Sciatic nerve (tissue), 2 donors: ENCODE measurements at places on chromosomes 2 and 18.

DNA sequence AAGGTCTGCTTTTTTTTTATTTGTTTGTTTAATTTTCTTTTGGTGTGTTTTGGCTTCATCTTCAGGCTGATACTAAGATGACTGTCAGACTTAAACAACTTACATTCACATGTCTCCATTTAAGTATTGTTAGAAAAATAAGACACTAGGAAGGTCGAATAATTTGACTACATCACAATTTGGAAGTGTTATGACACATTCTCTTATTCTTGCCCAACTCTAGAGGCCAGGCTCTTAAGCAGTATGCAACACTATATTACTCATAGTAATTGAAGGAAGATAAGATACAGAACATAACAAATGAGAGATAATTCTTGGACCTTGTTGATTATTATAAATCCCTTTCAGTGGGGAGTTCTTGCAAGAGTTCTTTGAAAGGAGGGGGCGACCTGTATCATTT is 295.3 kb upstream of the COL3A1 start:
- no peak for DNase-seq

DNA sequence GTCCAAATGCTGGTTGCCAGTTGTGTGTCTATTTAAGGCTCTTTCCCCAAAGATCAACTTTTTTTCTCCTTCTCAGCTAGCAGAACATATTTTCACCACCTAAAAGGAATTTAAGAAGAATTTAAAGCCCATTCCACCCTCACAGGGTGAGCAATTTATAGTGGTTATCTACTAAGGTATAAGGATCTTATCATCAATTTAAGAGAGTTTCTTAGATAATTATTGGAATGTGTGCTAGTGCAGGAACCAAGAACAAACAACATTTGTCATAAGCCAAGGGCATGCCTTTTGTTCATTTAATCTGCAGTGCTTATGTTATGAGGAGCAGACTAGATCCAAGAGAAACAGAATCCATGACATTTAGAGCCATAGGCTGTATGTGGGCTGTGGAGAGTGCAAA is 37.2 kb downstream of the NLRC4 start:
- DNase-seq: no peak

DNA sequence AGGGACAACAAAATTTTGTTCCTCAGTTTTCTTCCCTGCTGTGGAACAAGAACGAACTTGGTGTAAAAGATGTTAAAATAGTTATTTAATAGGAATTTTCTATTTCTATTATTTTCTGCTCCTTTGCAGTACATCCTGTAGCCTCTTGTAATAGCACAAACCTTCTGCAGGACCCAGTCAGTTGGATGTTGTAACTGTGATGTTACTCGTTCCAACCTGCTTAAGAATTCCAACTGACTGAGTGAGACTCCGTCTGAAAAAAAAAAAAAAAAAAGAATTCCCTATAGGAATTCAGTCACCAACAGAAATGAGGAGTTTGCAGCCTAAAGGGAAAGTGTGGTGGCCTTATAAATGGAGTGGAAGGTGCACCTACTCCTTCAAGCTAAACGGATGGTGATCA is 46.4 kb upstream of the CDH20 start:
- no peak for DNase-seq

GRCh38 chr2:88530081-88530480 is 77.6 kb upstream of the FOXI3 start:
- no peak for DNase-seq

- DNase-seq: no peak
Measured at GRCh38 chr2:1203772-1204171, 209.5 kb upstream of the TPO start.

DNA sequence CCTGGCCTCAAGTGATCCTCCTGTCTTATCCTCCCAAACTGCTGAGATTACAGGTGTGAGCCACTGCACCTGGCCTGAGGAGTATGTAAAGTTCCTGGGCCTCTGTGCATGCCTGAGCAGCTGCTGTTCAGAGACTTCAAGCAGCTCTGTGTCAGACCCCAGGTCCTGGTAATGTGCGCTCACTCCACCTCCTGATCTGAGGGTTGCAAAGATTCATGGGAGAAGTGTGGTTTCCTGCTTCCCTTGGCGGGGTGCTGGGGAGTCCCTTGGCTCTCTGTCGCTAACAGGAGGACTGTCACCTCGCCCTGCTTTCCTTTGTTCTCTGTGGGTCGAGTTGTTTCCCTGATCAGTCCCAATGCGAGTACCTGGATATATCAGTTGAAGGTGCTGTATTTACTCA is 8.6 kb upstream of the IL36A start:
- no peak for DNase-seq

GRCh38 chr2:36561237-36561944 is 36.6 kb downstream of the FEZ2 start:
- DNase-seq: no peak

DNA sequence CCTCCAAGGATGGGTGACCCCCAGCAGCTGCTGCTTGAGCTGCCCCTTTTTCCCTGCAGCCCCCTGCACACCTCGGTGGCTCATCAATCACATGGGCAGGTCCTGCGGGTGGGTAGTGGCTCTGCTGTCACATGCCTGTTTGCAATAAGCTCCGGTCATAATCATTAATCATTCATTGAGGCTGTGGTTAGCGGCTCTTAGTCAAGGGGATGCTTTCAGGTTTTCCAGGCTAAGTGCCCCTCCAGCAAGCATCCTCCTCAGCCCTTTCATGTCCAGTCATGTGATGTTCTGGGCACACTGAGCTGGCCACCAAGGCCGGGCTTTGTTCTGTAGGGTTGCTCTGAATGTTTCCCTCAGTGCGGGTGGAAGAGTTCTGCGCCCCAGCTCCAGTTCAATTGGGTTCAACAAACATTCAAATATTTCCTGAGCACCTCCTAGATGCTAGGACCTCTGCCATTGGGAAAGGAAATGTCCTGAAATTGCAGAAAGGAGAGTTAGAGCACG is 96.4 kb upstream of the LDAH start:
- no peak for DNase-seq

DNA sequence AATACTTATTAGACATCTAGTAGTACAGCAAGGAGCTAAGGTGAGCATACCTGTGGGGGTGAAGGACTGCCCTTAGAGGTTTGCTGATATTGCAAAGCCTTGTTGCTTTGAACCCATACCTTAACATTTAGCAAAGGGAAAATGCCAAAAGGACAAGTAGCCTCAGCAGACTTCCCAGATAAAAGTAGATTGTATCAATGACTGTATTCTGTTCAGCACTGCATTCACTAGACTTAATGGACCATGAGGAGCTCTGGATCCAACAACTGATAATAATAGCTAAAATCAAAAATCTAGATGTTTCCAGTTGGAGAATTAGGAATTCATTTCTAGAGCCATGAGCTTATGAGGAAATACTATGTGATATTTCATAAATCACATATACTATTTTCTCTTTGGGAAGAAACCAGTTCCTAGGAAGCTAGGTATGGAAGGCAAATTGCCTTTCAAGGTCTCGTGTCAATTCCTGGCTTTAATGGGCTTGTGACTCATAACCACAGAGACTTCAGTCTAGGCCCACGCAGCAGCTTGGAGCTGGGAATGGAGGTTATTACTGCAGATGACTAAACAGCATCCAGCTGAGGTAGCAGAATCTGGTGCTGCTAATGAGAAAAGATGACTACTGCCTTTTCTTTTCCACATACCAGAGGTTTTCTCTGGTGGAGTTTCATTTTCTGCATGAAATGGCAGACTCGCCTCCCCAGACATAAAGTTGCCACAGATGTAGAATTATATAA is 191.2 kb upstream of the NABP1 start:
- DNase-seq: no peak

DNA sequence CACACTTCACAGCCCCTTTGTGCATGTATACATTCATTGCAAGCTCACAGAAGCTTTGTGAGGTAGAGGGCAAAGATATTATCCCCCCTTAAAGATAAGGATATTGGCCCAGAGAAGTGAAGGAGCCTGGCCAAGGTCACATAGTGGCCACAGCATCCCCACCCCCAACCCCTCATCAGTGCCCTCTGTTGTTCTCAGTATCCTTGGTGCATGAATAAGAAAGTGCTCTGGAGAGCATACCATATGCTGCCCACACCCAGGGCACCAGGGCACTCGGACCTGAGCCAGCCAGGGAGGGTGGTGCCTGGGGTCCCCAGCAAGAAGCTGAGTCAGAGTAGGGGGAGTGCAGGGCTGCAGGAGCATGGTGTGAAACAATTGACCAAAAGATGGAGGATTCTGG is 3.3 kb downstream of the DYSF start:
- DNase-seq: no peak

GRCh38 chr2:233051241-233052149 is 8.6 kb upstream of the INPP5D start:
- peak; percentile 71 for DNase-seq

DNA sequence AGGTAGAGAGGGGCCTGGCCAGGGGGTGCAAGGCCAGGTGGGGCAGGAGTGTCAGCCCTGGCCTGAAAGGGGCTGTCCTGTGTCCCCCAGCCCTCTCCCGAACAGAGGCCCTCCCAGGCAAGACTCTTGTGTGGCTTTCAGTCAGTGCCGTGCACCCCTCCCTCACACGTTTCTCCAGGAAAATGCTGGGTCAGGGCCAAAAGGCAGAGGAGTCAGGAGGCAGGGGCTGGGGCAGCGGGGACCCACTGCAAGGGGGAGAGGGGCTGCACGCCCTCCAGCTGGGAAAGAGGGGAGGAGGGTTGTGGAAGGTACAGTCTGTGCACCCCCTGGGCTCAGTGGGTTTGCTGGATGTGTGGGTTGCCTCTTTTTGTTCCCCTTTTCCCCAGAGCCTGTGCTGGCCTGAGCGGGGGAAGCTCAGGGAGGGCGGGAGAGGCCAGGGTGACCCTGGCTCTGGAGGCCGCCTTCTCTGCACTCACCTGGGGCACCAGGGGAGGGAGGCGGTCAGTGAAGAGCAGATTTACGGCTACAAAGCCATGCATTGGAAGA is 4.1 kb downstream of the KCNF1 start:
- no peak for DNase-seq

DNA sequence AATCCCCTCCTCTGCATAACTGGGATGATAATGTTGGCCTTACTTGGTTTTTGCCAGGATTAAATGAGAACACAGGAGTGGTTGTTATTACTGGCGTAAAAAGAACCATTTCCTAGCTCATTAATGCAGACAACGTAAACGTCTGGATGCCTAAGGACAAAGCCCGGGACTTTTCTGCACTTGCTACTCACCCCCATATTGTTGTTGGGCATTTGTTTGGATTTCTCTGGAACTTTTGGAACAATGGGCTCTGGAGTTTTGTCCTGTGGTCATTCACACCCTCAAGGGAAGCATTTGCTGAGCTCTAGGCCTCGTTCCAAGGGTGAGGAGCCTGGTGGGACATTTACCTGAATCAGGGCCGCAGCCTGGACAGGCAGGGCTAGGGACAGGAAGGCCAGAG is 76.0 kb downstream of the HS1BP3 start:
- DNase-seq: no peak

DNA sequence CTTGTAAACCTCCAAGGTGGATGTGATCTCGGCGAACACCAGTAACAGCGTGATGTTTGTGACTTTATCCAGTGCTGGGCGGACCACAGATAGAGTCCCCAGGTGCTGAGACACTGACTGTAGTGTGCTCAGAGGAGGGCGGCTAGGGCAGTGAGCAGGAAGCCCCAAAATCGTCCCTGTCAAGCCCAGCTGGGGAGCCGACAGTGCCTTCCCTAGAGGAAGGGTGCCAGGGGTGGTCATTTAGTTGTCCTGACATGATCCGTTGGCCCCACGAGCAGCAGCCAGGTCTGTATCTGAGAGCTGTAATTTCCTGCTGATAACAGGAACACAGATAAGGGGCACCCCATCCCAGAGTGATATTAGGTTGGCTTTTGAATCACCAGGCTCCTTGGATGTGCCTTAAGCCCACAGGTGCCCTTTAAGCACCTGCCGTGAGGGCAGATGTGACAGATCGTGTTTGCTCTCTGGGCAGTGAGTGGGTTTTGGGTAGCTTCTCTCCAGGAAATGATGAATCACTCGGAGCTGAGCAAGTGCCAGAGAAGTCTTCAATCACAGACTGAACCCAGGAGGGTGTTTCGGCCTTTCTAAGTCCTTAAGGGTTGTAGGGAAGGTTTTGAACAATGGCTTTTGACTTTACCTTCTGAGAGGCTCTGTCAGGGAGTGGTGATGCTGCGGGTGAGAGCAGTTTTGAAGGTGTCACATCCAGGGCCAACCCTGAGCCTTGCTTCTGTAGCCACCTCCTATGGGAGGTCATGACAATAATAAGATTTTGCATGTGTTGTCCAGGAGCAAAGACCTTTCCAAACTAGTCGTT is 7.7 kb downstream of the LPIN1 start:
- no peak for DNase-seq

- no peak for DNase-seq
Measured at GRCh38 chr18:68263481-68263880, 451.4 kb downstream of the TMX3 start.

GRCh38 chr2:28687640-28688385 is 63.8 kb upstream of the PPP1CB start:
- DNase-seq: no peak

GRCh38 chr2:161586517-161587167 is 37.6 kb upstream of the SLC4A10 start:
- DNase-seq: no peak

- no peak for DNase-seq
Measured at GRCh38 chr2:206020171-206020570, 65.8 kb downstream of the INO80D start.

DNA sequence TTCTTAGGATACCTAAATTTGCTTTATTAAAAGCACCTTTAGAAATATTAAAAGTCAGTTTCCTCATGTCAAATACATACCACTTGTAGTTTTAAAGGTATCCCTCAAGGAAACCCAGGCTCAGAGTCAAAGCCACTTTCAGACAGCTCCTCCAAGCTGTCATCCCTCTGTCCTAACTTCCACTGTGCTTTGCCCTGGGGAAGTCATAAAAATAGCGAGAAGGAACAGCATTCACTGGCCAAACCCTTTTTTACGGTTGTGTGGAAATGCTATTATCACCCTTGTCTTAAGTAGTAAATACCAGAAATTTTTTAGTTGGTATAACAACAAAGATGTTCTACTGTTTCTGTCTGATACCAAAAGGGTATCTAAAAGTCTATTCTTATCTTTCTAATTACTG is 680.5 kb downstream of the ZEB2 start:
- no peak for DNase-seq

DNA sequence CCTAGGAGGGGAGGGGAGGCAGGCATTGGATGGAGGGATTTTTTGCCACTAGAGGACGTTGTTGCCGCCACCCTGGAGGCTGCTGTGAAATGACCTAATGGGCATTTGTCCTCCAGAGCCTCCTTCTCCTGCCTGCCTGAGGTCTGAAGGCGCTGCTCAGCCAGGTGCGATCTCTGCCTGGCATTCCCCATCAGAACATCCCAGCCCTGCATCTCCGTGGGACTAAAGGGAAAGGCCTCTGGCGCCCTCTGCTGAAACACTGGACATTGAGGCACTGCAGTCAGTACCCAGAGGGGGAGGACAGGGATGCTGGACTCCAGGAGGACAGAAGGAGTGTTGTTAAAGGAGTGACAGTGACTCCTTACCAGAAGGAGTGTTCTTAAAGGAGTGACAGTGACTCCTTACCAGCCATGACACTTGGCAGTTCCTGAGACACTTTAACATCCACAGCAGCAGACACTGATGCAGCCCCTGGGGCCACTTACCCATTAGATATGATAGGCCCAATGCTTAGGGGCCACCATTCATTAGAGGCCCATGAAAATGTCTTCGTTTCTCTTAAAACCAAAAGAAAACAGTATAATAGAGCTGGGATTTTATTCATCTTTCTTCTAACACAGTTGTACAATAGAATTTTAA is 17.0 kb downstream of the THNSL2 start:
- DNase-seq: peak; percentile 82
